ENCODE measurements at places on chromosomes 13 and 19.

DNA sequence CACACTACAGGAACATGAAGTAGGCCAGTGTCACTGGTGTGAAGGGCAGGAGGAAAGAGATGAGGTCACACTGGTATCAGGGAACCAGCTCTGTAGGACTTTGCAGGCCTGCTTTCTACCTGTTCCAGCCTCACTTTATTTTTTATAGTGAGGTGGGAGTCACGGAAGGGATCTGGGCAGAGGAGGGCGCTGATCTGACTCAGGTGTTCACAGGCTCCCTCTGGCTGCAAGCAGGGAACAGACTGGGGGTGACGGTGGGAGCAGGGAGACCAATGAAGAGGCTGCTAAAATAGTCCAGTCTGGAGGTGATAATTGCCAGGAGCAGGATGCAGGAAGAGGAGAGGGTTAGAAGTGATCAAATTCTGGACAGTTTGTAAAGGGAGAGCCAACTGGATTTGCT lies 2.8 kb downstream of the THAP8 start:
- peaks cover 25% of the 10 kb centered on the region for H3K4me1 ChIP-seq
- no peaks in the 10 kb centered on the region for H3K27me3 ChIP-seq
- H3K4me3 ChIP-seq: peak overlapping the region; percentile 47
- DNase-seq: no peak

- no peak overlapping the region for H3K4me3 ChIP-seq
- H3K27ac ChIP-seq: no peak overlapping the region
- H3K36me3 ChIP-seq: peaks cover 3% of the 10 kb centered on the region
Measured at GRCh38 chr19:49801966-49802661, 11.0 kb downstream of the FUZ start.

DNA sequence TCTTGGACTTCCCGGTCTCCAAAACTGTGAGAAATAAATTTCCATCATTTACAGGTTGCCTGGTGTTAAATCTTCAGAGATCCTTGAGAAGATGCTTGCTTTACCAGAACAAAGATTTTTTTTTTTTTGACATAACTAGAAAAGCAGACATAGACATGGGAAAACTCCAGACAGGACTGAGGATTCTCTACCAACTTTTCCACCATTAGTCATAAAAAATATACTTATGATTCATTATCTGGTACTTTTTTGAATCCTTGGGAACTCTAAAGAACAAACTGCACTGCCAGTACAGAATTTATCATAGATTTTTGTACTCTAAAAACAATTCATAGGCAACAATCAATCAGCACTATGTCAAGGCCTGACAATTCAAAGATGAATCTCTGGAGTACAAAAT lies 487.6 kb downstream of the EFNB2 start:
- no peak for DNase-seq
- peaks cover 11% of the 10 kb centered on the region for H3K27me3 ChIP-seq
- H3K36me3 ChIP-seq: no peaks in the 10 kb centered on the region
- no peak overlapping the region for H3K27ac ChIP-seq

- DNase-seq: no peak
- no peak overlapping the region for H3K27ac ChIP-seq
- no peak overlapping the region for H3K4me3 ChIP-seq
- H3K4me1 ChIP-seq: peaks cover 16% of the 10 kb centered on the region
- H3K36me3 ChIP-seq: no peaks in the 10 kb centered on the region
- no peaks in the 10 kb centered on the region for H3K27me3 ChIP-seq
Measured at GRCh38 chr19:19355606-19356139, 35.0 kb downstream of the MAU2 start.

- H3K27me3 ChIP-seq: no peaks in the 10 kb centered on the region
- H3K4me3 ChIP-seq: no peak overlapping the region
- no peaks in the 10 kb centered on the region for H3K36me3 ChIP-seq
- no peaks in the 10 kb centered on the region for H3K4me1 ChIP-seq
- DNase-seq: no peak
Measured at GRCh38 chr13:78265098-78265497, 338.3 kb downstream of the POU4F1 start.

GRCh38 chr19:399370-399769 lies 9.6 kb downstream of the C2CD4C start:
- no peak overlapping the region for H3K27ac ChIP-seq
- no peaks in the 10 kb centered on the region for H3K4me1 ChIP-seq
- peaks cover 10% of the 10 kb centered on the region for H3K27me3 ChIP-seq
- DNase-seq: no peak
- no peak overlapping the region for H3K4me3 ChIP-seq
- H3K36me3 ChIP-seq: peaks cover 2% of the 10 kb centered on the region

DNA sequence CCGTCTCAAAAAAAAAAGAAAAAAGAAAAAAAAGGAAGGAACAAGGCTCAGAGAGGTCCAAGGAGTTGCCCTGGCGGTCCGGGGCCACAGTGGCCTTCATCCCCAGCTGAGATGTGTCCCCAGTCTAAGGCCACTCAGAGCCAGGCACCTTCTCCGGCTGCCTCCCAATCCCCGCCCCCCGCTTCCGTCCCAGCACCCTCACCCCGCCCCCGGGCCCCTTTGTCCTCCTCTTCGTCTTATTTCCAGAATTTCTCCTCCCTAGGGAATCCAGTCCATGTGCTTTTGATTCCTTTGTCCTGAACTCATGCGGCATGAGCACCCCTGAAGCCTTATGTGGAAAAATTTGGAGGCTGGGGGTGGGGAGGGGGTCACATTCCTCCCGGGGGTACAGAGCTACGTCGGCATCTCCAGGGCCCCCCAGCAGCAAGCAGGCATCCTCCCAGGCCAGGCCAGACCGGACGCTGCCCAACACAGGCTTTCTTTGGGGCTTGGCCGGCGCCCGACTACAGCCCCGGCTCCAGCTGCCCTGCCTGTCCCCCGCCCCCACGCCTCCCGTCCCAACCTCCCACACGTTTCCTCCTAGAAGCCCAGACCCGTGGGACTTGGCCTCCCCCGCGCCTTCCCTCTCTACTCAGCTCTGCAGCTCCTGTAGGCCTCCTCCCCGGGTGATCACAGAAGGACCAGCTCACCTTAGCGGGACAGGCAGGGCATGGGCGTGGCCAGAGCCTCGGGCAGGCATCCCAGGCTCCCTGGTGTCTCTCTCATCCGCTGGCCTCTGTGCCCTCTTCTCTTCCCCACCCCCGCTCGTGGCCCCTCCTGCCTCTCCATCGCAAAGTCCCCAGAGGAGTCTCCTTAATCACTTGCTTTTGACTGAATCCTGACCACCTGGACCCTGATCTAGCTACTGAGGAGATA lies 17.8 kb upstream of the ADGRE5 start:
- peaks cover 31% of the 10 kb centered on the region for H3K4me1 ChIP-seq
- peak overlapping the region; percentile 100 for H3K27ac ChIP-seq
- peak overlapping the region; percentile 94 for H3K4me3 ChIP-seq
- peak; percentile 36 for DNase-seq
- peaks cover 2% of the 10 kb centered on the region for H3K36me3 ChIP-seq
- no peaks in the 10 kb centered on the region for H3K27me3 ChIP-seq

GRCh38 chr19:38047641-38048040 lies 140.6 kb downstream of the SIPA1L3 start:
- no peaks in the 10 kb centered on the region for H3K27me3 ChIP-seq
- H3K36me3 ChIP-seq: no peaks in the 10 kb centered on the region
- H3K4me1 ChIP-seq: peaks cover 37% of the 10 kb centered on the region
- H3K27ac ChIP-seq: peak overlapping the region; percentile 93
- peak overlapping the region; percentile 88 for H3K4me3 ChIP-seq
- no peak for DNase-seq

- H3K27me3 ChIP-seq: peaks cover 7% of the 10 kb centered on the region
- H3K4me3 ChIP-seq: no peak overlapping the region
- no peaks in the 10 kb centered on the region for H3K4me1 ChIP-seq
- H3K36me3 ChIP-seq: no peaks in the 10 kb centered on the region
Measured at GRCh38 chr13:113665597-113666328, 1.3 kb upstream of the GRK1 start.

DNA sequence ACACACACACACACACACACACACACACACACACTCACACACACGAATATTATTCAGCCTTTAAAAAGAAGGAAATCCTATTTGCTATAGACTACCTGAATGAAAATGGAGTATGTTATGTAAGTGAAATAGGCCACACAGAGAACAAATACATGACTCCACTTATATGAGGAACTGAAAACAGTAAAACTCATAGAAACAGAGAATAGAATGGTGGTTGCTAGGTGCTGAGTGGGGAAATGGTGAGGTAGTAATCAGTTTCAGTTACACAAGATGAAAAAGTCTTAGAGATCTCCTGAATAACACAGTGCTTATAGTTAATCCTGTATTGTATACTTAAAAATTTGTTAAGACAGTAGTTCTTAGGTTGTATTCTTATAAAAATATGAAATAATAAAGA lies 8.2 kb downstream of the ZNF677 start:
- no peak for DNase-seq
- peaks cover 5% of the 10 kb centered on the region for H3K36me3 ChIP-seq
- H3K27ac ChIP-seq: no peak overlapping the region

- H3K4me1 ChIP-seq: peaks cover 48% of the 10 kb centered on the region
- peak; percentile 55 for DNase-seq
- peaks cover 14% of the 10 kb centered on the region for H3K36me3 ChIP-seq
- peaks cover 77% of the 10 kb centered on the region for H3K27me3 ChIP-seq
- peak overlapping the region; percentile 89 for H3K4me3 ChIP-seq
Measured at GRCh38 chr19:47445937-47446402, 25.7 kb downstream of the SLC8A2 start.

DNA sequence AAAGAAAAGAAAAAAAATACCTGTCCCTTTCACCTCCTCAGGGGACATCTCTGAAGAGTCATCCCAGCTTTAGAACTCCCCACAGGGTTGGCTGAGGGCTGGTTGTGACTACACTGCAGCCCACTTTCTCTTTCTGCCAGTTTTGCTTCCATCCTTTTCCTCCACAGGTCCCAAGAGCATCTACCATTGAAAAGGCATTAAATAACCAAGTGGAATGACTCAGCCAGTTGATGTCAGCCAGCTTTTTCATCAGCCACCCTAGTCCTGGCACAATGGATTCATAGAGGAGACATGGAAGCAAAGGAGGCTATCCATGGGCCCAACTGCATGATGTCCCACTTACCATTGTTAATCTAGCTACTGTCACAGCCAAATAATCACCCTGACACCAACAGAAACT lies 9.2 kb upstream of the RCBTB1 start:
- H3K4me3 ChIP-seq: no peak overlapping the region
- H3K4me1 ChIP-seq: no peaks in the 10 kb centered on the region
- no peak overlapping the region for H3K27ac ChIP-seq
- peaks cover 2% of the 10 kb centered on the region for H3K36me3 ChIP-seq
- no peaks in the 10 kb centered on the region for H3K27me3 ChIP-seq

DNA sequence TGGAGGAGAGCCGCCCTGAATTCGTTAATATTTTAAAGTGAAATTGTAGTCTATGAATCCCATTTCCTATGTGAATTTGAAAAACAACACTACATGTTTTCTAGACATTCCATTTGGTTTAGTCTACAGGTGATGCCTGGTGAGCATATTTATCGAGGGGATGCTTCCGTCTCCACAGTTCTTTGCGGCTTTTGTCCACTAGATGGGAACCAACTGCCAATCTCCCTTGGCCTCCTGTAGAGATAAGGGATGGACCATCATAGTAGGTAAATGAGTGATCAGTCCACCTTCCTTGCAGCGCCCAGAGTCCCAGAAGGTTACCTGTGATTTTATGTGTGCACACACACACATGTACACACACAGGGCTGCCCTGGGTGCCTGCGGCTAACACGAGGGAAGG lies 289.8 kb upstream of the SOX21 start:
- no peak for DNase-seq
- H3K4me1 ChIP-seq: peaks cover 2% of the 10 kb centered on the region
- peaks cover 2% of the 10 kb centered on the region for H3K36me3 ChIP-seq
- peaks cover 55% of the 10 kb centered on the region for H3K27me3 ChIP-seq
- H3K27ac ChIP-seq: no peak overlapping the region

DNA sequence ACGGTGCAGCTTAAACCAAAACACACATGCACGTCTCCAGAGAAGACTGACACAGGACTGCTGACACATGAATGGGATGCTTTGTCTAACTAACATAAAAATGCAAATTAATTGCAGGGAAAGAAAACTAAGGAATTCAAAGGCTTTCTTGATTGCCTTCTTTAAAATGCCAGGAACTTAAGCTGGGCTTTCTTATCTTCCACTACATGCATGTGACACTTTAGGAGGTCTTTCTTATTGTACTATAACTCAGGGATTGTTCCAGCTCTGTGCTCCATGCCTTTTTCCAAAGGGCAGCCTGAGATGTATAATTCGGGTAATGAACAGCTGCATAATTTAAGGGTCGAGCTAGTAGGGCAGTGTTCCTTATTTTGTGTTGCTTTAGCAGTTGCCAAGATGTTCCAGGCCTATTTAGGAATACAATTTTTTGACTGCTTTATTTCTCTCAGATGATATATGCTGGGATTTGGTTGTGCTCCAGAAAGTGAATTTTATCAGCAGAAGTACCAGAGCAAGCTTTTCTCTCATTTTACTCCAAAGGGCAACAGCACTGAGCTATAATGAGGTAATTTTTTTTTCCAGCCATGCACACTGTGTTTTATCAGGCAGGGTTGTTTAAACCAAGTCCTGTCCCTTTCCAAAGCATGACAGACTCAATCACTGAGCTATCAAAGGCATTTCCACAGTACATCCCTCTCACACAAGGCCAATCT lies 885.2 kb downstream of the PCDH9 start:
- H3K27ac ChIP-seq: no peak overlapping the region
- H3K4me3 ChIP-seq: no peak overlapping the region
- H3K36me3 ChIP-seq: no peaks in the 10 kb centered on the region
- H3K27me3 ChIP-seq: no peaks in the 10 kb centered on the region

GRCh38 chr19:17325133-17325532 lies 9.5 kb downstream of the ANO8 start:
- no peaks in the 10 kb centered on the region for H3K27me3 ChIP-seq
- no peak overlapping the region for H3K4me3 ChIP-seq
- DNase-seq: no peak
- peaks cover 10% of the 10 kb centered on the region for H3K4me1 ChIP-seq
- no peak overlapping the region for H3K27ac ChIP-seq
- H3K36me3 ChIP-seq: peaks cover 4% of the 10 kb centered on the region

- H3K27me3 ChIP-seq: no peaks in the 10 kb centered on the region
- no peak overlapping the region for H3K27ac ChIP-seq
- H3K4me3 ChIP-seq: no peak overlapping the region
- no peak for DNase-seq
- no peaks in the 10 kb centered on the region for H3K4me1 ChIP-seq
Measured at GRCh38 chr13:29187584-29187983, 367.4 kb downstream of the MTUS2 start.

DNA sequence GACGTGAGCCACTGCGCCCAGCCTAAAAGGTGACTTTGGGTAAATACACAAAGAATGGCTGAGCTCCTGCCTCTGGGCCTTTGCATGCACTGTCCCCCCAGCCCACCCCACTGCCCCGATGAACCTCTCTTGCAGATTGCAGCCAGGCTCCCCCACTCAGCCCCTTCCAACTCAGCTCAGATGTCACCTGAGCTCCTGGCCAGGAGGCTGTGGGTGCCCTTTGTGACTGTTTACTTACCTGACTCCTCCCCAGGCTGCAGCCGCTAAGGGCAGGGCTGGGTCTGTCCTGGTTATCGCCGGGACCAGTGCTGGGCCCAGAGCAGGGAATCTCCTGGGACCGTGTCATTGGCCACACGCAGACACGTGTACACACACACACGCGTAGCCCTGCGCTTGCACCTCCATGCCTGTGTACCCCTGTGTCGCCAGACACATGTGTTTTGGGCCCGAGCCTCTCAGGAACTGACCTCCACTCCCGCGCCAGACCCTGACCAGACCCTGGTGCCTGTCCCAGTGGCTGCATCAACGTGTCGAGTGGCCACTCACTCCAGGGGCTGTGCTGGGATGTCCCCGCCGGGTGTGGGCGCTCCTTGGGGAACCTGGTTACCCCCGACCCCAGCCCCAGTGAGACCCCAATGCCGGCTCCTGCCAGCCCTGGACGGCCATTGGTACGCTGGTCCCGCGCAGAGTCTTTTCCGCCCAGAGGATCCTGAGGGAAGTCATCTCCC lies 18.7 kb downstream of the EFNA2 start:
- H3K27me3 ChIP-seq: no peaks in the 10 kb centered on the region
- DNase-seq: no peak
- H3K4me1 ChIP-seq: no peaks in the 10 kb centered on the region
- no peaks in the 10 kb centered on the region for H3K36me3 ChIP-seq
- H3K27ac ChIP-seq: no peak overlapping the region
- no peak overlapping the region for H3K4me3 ChIP-seq

All from T-helper 17 cell (primary cell).